ENCODE measurements at places on chromosomes 7 and 10.
A peak's percentile ranks its signal among the peaks of the same experiment; 100 is the strongest.

DNA sequence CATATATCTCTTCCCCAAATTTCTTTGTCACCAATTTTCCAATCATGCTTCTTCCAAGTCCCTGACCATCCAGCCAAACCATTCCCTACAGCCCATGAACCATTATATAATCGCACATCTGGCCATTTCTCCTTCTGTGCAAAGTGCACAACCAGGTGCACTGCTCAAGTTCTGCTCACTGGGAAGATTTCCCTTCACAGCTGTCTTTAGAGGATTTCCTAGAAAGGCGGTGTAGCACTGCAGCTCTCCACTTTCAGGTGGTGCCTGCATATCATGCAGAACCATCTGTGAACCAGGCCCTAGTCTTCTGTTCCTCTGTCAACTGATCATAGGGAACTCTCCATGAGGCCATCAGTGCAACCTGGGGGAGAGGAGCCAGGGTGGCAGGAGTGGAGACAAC lies 95.0 kb upstream of the CABCOCO1 start:
- no peak for DNase-seq

- DNase-seq, result no peak
Observed at GRCh38 chr7:53315981-53316380, 280.5 kb downstream of the POM121L12 start.

DNA sequence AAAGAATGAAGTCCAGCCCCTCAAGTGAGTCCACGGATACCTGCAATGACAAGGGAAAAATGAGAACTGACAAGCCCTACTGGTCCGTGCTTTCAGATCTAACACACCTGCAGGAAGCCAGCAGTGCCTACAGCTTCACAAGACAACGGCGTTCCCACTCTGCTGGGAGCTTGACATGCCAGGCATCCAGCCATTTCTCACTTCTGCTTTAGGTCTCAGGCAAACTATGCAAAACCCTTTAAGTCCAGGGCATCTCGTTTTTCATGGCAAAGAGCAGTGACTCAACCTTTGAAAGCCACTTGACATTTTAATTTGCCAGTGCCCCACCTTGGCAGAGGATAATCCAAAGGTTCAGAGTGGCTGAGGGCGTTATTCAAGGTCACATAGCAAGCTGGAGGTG lies 49.1 kb upstream of the GPAM start:
- DNase-seq, result no peak

DNA sequence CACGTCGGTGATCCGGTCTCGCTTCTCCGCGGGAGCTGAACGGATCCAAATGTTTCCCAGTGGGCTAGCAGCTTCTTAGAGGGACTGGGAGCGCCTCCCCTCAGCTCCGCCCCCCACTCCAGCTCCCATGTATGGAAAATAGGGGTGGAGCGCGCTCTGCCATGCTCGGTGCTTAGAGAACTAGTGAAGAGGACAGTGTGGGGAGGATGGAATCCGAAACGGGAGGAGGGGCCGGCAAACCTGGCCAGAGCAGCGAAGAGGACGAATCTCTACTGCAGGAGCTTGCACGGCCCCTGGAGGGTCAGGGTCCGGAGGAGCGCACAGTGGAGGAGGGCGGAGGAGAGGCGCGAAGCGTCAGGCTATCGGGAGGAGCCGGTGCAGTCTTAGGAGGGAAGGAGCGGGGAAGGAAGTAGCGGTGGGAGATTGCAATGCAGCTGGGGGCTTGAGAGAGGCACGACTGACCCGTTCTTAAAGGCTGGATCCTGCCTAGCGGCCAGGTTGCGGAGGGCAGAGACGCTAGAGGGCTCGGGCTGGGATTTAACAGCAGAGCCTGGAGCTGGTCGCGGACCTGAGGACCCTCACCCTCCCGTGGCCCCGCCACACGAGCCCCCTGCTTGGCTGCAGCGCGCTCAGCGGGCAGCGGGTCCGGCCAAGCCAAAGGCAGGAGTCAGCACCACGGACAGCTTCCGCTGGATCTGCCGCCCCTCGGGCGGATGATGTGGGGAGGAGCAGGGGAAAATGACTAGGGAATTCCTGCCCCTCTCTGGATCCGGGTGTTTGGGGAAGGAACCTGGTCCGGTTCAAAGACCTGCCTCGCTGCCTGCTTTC lies at the start of gene PRLHR:
TSS of gene PRLHR (minus strand) at position 51 of the 828 bp plus-strand sequence. CDS start 404 bp downstream, outside the sequence.
- DNase-seq, result peak; percentile 79

DNA sequence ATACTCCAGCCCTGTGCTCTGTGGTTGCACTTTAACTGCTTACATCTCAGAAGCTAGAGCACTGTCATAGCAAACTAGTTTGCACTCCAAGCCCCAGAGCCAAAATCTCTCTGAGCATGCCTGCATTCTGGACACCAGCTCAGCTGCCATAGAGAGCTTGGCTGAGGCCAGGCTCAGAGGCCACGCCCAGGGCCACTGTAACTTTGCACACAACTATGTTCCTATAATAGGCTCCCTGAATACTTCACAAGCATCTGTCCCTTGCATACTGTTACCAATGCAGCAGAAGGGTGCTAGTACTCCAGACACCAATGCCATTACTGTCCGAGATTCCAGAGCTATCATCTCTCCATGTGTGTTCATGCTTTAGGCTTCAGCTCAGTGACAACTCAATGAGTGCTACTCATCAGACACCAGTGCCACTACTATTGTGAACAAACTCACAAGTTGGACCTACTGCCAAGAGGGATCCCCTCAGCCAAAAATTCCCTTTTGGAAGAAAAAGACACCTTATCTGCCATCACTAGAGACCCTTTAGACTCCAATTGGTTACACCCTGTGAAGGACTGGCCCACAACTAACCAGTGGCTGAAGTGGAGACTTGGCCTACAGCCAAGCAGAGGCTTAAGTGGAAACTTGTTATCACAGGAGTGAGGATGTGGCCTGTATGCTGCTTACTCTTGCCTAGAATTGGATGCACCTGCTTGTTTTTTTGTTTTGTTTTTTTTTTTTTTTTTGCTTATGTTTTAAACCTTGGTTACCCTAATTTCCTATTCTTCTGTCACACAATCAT lies 211.6 kb upstream of the MAGI2 start:
- no peak for DNase-seq

DNA sequence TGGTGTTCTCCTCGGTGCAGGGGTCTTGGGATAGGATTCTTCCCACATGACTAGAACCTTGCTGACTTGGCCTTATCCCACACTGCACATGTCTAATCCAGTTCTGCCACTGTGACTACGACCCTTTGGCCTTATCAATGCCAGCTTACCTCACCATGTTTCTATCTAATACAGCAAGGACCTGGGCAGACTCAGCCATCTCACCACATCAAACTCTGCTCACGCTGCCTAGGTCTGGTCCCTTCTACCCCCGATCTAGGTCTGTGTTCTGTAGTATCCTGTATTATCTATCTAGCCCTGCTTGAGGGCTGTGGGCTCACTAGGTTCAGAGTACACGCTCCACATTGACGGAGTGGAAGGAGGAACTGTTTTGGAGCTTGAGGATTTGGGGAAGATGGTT lies 282.4 kb downstream of the HPSE2 start:
- DNase-seq, result no peak

- DNase-seq, result no peak
Observed at GRCh38 chr10:79021331-79021907, 47.3 kb upstream of the ZMIZ1 start.

- DNase-seq, result no peak
Observed at GRCh38 chr10:26408858-26409494, 29.2 kb upstream of the APBB1IP start.

- DNase-seq, result no peak
Observed at GRCh38 chr7:2717293-2718261, 29.6 kb downstream of the AMZ1 start.

- DNase-seq, result no peak
Observed at GRCh38 chr7:47803846-47804245, 144.4 kb downstream of the PKD1L1 start.

GRCh38 chr10:96387161-96387560 lies 28.4 kb upstream of the OPALIN start:
- DNase-seq, result no peak

DNA sequence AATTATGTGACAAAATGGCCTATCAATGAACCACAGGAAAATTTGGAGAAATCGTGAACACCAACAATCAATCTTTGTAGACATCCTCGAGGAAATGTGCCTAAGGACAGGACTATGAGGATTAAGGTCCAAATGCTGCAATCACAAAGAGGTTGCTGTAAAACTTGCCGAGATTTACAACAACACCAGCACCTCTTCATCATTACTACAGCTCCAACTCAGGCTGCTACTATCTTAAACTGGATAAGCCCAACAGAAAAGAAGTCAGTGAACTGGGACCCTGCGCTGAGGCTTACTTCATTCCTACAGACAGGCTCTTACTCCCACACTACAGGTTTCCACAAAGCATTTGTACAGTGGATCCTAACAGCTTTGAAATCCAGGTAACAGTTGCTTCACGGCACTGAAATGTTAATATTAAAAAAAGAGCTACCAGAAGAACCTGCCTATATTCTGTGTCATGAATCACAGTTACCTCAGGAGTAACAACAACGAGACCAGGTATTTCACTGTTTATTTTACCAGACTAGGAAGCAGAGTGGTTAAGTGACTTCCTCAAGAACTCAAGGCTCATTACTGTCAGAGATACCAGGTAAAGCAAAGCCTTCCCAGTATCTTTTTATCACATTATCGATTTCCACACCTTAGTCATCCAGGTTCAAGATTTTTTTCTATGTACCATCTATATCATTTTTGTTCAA lies 23.9 kb downstream of the CACUL1 start:
- no peak for DNase-seq

- peak; percentile 78 for DNase-seq
Observed at GRCh38 chr10:97463363-97464132, 17.6 kb downstream of the ZDHHC16 start.

GRCh38 chr10:78305311-78305710 lies 271.6 kb downstream of the RPS24 start:
- peak; percentile 14 for DNase-seq

- DNase-seq, result no peak
Observed at GRCh38 chr10:121613456-121613855, 15.2 kb upstream of the FGFR2 start.

- DNase-seq, result no peak
Observed at GRCh38 chr10:63940277-63940922, 419.2 kb downstream of the REEP3 start.

- no peak for DNase-seq
Observed at GRCh38 chr10:4847561-4848355, 21.8 kb downstream of the AKR1E2 start.

GRCh38 chr7:95927756-95928155 lies 155.4 kb downstream of the DYNC1I1 start:
- no peak for DNase-seq

DNA sequence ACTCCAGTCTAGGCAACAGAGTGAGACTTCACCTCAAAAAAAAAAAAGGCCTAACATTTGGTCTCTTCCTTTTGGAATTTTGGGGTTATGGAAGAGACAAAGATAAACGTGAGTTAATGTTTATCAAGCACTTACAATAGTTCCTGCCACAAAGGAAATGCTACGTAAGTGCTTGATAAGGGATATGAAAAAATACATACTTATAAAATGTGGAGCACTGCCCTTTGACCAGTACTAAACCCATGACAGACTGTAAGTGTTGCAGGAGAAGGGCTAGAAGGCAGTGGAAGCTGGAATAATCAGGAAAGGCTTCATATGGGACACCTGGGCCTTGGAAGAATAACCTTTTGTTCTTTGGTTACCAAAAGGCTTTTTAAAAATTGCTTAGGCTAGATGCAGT lies 25.5 kb downstream of the TMEM248 start:
- DNase-seq, result no peak

- DNase-seq, result no peak
Observed at GRCh38 chr10:12471135-12471534, 121.8 kb downstream of the CAMK1D start.

GRCh38 chr7:604884-605531 lies 85.4 kb upstream of the PDGFA start:
- no peak for DNase-seq

DNA sequence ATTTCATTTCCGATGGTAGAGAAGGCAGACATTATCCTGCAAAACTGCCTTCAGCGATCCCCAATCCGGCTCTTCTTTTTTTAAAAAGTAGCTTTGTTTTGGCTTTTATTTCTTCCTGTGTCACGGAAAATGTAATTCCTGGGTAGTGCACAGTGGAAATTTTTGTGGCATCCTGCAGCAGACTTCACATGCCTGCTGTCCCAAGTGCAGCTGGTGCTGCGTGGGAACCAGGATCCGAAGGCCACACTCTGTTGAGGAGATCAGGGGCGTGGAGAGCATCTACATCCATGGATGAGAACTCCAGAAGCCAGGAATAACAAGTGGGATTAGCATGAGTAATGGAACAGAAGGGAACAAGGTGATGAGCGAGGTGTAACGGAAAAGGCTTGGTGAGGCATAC lies 4.6 kb downstream of the VWA2 start:
- no peak for DNase-seq

DNA sequence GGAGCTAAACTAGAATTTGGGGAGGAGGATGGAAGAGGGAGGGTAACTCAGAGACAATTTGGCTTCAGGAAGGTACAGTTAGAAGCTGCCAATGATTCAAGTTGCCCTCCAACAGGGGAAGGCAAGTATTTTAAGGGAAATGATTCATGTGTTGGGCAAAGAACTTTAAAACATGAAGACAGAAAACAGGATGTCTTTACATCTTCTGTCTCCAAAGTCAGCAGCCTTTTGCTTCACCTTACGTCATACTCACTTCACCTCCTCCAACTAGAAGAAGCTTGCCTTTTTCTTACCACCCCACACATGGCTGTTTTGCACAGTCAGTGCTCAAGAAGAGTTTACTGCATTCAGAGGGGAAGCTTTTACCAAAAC lies 36.1 kb downstream of the PPP1R3C start:
- no peak for DNase-seq

- DNase-seq, result peak; percentile 84
Observed at GRCh38 chr7:142626420-142627035, 122.7 kb upstream of the PRSS1 start.

DNA sequence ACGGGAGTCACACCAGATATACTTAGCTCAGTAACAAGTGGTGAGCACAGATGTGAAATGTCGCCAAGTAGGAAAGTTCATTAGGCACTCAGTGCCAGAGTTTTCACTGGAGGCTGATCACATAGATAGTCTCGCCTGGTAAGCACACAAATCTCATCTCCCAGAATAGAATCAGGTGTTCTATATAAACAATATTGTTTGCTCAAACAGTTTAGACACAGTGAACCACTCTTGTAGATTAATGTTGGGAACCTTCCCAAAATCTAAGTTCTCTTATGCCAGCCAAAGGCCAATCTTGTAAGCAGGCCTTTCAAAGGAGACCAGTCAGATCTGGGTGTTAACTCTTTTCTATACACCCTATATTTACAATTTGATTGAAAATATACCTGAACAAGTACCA lies 716.5 kb upstream of the GRM3 start:
- DNase-seq, result no peak

DNA sequence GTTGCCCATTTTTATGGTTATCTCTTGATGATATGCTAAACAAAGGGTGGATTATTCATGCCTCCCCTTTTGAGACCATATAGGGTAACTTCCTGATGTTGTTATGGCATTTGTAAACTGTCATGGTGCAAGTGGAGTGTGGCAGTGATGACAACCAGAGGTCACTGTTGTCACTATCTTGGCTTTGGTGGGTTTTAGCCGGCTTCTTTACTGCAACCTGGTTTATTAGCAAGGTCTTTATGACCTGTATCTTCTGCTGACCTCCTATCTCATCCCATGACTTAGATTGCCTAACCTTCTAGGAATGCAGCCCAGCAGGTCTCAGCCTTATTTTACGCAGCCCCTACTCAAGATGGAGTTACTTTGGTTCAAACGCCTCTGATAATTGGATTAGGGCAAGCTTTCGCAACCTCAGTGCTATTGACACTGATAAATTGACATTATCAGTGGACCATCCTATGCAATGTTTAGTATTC lies 36.9 kb downstream of the BAG3 start:
- peak; percentile 51 for DNase-seq

GRCh38 chr10:30825495-30825894 lies 195.9 kb upstream of the LYZL2 start:
- DNase-seq, result no peak

All from H9 (cell line).